ENCODE measurements at places on chromosomes 6 and 20.
A peak's percentile ranks its signal among the peaks of the same experiment; 100 is the strongest.

DNA sequence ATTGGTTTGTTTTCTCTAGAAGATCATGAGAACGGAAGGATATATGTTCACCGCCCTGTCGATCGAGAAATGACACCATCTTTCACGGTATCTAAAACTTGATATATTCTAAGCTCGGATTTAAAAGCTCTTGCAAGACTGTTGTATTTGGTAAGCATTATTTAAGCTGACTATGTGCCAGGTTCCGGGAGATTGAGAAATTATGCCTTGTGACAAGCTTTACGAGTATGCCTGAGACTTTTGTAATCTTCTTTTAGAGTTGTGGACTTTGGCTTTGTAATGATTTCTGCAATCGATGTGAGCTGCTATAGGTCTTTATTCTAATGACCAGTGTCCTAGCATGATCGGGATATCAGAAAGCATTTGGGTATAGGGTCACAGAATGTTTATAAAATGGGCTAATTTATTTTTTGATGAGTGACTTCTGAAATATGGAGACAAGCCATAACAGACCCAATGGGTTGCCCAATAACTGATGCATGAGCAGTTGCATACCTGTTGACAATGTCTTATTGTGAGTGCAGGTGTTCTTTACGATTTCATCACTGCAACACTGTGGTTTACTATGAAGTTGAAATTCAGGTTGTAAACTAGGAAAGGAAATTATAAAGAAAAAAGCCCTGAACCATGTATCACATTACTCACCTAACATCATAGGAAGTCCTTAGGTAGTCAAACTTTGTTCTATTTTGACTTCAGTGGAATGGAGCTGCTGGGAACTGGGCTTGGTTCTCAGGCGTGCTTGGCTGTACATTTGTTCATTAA lies 14.0 kb downstream of the CDH26 start:
- no peak for ATAC-seq

DNA sequence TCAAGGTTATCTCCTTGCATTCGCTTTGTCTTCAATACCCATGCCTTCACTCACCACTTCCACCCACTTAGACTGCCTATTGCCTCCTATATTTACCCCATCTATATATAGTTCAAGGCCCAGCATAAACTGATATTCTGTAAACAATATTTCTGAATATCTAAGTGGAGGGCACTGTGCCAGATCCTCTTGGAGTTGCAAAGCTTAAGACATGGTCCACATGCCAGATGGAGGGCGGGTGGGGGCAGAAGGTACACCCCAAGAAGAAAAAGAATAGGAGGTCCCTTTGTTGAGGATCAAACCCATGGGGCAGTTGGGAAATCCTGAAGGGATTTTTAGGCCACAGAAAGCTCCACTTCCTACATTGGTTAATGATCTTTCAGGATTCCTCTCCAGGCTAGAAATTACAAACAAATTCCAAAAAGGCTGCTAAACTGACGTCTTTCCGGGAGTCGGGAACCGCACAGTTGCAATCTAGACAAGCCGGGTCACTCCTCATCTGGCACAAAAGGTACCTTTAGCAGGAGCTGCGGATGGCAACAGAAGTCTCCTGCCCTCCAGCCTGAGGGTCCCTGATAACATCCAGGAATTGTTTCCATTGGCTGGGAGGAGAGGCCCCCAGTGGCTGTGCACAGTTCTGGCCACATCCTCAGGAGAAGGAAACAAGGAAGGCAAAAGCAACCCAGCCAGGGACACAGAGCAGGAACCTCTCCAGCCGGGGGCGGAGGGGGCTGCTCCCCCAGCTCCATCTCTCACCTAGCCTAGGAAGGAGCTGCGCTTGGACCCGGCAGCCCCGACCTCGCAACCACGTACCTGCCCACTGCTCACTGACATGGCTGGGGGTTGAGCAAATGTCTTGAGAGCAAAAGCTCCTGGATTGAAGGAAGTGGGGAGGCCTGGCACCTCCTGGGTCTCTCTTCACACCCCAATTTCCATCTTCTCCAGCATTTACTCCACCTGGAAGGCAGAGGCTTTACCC lies 5.9 kb upstream of the LPIN3 start:
- no peak for ATAC-seq

- ATAC-seq, result no peak
Measured at GRCh38 chr20:20286061-20286460, 81.8 kb upstream of the INSM1 start.

GRCh38 chr20:47181056-47181862 lies 175.2 kb downstream of the ZMYND8 start:
- peak; percentile 82 for ATAC-seq

GRCh38 chr6:166119116-166119911 lies 48.3 kb downstream of the TBXT start:
- no peak for ATAC-seq

DNA sequence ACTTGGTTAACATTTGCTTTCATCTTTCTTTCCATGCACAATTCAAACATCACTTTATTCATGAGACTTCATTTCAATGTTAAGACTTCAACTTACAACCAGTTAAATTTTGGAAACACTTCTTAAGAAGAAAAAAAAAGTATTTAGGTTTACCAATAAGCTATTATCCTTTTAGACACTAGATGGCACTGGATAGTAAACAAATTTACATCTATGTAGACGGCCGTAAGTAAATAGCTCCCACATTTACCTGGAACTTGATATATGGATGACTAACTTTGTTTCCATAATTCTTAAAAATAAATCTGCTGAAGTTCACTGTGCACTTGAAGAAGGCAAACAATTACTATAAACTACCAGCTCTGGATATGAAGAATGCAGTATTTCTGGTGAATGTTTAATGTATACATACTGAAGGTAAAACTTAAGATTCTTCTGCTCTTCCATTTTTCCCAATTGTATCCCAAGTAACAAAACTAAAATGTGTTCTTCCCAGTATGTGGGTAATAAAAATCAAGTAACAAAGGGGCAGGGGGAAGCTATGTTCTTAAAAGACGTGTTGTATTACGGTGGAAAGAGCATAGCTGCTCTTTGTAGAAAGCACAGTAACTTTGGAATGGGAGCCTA lies 130.6 kb upstream of the C6orf118 start:
- no peak for ATAC-seq

DNA sequence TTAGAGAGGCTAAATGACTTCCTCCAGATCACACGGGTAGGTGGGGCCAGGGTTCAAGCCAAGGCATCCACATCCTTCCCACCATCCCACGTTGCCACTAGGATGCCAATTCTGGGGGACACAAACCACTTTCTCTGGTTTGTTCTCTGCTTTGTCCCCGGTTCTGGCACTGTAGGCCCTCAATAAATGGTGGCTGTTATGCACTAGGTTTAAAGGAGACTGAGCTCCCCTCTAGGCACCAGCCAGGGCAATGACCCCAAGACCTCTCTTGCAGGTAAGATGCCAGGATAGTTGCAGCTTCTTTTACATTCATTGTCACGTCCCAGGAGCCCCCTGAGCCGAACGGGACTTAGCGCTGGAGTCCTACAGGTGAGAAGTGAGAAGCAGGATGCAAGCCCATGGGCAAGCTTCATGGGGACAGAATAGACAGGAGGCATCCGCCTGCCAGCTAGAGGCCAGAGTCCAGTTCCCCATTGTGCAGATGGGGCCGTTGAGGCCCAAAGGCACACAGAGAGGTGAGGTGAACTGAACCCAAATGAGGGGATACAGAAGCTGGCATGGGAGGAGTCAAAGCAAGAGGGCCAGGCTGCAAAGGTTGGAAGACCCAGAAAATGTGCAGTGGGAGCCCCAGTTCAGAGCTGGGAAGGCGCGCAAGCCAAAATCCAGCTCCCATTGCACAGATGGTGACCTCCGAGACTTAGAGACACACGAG lies 677 bp downstream of the PXMP4 start:
- ATAC-seq, result peak; percentile 2

- ATAC-seq, result peak; percentile 88
Measured at GRCh38 chr6:30647242-30648116, 546 bp downstream of the C6orf136 start.

DNA sequence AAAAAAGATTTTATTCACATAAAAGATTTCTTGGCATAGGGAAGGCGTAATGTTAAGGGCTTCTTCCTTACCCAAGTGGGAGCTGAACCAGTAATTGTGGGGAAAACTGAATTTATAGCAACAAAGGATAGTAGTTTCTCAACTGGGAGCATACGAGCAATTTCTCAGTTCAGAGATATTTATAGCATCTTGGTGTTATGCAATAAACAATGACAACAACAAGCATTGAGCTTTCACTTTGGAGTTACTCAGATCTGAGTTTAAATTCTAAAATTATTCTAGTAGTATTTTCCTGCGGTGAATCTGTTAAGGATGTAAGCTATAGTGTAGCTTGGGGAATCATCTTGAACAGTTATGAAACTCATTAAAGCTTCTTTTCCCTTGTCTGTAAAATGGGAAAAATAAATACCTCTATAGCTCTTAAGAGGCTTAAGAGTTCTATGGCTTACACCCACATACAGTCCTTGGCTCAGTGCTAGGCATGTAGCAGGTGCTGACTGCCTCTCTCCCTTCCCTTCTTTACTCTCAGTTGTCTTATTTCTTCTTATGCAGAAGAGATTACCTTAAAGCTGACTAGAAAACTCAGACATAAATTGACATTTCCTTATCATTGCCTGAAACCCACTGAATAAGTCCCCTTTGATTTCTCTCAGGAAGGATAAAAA lies 58.8 kb downstream of the SAMD5 start:
- ATAC-seq, result no peak

GRCh38 chr6:5981126-5982026 lies 25.3 kb downstream of the NRN1 start:
- no peak for ATAC-seq

- no peak for ATAC-seq
Measured at GRCh38 chr20:17226410-17227218, at the start of gene PCSK2. PCSK2 (plus strand) TSS chr20:17227040; CDS start chr20:17227306, 266 bp downstream.

All from stimulated activated memory B cell treated with anti-CD40 and anti-IgM and Interleukin-4, amounts not matched to agents 10 μg/mL and 1 μg/mL and 100 μg/mL, for 72 hours (primary cell).